SW 1271 (cell line): ENCODE measurements at places on chromosomes 13 and 19.
A peak's percentile ranks its signal among the peaks of the same experiment; 100 is the strongest.

DNA sequence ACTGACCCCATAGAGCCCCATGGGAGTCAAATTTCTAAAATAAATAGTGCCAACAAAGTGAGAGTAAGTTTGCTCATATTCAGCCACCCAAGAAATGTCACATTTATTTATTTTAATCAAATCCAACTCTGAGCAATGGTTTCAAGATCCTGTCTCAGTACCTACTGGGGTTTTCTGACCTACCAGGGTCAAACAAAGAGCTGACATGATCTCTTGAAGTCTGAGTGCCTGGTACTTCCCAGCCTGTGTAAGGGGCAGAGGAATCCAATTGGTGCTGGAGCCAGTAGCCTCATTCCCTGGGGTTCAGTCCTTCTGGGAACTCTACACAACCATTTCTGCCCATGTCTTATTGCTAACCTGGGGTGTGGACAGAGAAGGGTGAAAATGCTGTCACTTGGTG, 104.6 kb upstream of the SERP2 start:
- DNase-seq, result no peak

- no peak for DNase-seq
Observed at GRCh38 chr19:31601855-31602254, 252.6 kb upstream of the TSHZ3 start.

DNA sequence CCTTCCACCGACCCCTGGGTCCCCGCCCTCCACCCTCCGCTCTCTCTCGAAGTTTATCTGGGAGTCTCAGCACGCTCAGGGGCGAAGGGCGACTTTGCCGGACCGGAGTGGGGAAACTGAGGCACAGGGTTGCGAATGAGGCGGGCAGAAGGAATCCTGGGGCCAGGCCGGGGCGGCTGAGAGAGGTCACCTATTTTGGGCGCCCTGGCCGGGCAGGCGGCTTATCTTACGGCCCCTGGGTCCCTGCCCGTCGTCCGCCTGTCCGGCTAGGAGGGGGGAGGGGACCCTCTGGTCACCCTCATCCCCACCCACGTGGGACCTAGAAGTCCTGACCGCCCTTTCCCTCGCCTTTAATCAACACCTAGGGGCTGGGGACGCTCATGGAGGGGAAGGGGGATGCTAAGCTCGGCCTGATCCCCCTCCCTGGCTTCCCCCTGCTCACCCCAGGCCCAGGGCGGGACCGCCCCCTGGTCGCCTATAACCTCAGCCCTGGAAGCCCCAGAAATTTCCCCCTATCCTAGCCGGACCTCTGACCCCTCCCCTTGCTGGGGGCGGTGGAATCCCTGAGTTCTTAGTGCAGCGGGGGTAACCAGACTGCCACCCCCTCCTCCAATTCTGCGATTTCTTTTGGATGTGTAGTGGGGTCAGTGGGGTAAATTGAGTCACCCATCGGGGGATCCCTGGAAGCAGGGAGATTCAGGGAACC, 556 bp downstream of the TRIP10 start:
- DNase-seq, result no peak

GRCh38 chr19:46616631-46617322, 8.1 kb downstream of the PTGIR start:
- peak; percentile 24 for DNase-seq

DNA sequence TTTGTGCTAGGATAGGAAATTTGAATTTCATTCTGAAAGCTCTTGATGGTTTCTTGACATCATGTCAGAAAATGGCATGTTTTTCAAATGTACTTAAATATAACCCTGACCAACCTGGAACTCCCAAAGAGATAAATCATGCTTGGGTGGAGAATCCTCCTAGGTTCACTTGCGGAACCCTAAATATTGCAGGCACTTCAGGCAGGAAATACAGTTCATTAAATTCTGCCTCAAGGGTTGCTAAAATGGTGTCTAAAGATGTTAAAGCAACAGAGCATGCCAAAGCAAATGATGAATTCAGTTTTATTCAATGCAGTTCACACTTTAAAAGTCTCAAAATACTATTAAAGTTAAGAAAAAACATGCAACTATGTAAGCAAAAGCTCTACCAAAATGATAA, 415.9 kb downstream of the SLITRK6 start:
- no peak for DNase-seq

- no peak for DNase-seq
Observed at GRCh38 chr13:27792393-27793218, at the start of gene GSX1. Gene GSX1 (plus strand): TSS chr13:27792483. CDS start chr13:27792691, 208 bp downstream.

GRCh38 chr13:98450026-98450425, 126.9 kb downstream of the STK24 start:
- DNase-seq, result no peak

- no peak for DNase-seq
Observed at GRCh38 chr13:26680123-26680450, 80.5 kb downstream of the GPR12 start.

DNA sequence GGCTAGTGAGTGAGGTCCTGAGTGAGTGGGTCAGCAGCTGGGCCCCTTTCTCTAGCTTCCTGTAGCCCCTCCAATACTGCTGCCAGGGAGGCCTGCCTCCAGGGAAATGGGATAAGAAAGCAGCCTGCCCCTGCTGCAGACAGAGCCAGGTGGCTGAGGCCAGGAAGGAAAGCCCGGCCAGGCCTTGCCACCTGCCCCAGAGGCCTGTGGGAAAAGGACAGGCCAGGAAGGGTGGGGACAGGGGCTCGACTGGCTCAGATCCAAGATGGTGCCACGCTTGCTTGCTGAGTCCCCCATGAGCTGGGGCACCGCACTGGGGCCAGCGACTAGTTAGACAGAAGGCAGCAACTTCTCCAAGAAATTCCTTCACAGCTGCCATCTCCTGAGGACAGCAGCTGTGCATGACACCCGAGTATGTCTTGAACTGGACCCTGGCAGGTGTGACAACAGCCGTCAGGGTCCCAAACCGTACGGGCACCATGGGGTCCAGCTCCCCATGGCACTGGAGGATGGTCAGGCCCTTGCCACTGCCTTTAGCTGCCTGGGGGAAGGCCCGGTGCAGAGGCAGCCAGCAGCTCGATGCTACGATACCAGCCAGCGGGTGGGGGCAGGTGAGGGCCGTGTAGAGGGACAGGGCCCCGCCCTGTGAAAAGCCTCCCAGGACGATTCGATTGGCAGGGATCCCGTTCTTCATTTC, 5.1 kb upstream of the PRR36 start:
- DNase-seq, result no peak

- DNase-seq, result no peak
Observed at GRCh38 chr19:20078581-20079031, 806 bp downstream of the ZNF90 start.

DNA sequence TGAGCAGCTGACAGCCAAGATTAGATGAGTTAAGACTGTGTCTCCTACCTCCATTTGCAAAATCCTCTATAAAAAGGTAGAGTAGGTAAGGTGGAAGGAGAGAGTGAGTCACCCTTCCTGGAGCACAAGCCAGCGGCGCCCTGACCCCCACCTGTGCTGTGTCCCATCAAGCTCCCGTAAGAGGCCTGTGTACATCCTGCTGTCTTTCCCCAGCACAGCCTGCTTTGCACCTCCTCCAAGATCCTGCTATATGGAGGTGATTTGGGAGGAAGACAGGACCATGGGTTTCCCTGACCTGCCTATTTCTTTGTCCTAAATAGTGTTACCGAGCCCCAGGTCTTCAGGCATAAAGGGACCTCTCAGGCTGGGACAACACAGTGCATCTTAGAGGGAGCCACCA, 62.3 kb upstream of the UQCRFS1 start:
- no peak for DNase-seq

DNA sequence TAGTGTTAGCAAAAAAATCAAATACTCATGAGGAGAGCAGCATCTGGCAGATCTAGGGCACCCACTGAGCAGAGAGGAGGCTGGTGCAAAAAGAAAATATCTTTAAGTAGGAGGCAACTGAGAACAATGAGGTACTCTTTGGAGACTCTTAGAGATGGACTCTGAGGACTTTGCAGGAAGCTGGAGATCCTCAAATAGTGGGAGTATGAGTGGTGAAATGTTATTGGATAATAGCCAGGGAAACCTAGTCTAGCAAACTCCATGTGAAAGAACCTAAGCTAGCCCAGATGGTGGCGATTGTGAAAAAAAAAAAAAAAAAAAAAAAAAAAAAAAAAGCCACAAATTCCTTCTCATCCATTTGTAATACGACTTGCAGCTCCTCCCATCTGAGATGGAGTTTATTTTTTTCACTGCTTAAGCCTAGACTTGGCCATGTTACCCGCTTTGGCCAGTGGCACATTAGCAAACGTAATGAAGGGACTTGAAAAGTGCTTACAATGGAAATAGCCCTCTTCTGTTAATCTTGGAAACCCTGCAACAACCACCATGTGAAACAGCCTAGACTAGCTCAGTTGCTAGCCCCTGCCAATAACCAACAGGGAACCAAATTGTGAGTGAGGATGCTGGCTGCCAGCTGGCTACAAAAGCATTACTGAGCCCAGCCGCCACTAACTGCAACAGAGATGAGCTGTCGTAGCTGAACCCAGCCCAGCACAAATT, 476.2 kb downstream of the KLF12 start:
- DNase-seq, result no peak

DNA sequence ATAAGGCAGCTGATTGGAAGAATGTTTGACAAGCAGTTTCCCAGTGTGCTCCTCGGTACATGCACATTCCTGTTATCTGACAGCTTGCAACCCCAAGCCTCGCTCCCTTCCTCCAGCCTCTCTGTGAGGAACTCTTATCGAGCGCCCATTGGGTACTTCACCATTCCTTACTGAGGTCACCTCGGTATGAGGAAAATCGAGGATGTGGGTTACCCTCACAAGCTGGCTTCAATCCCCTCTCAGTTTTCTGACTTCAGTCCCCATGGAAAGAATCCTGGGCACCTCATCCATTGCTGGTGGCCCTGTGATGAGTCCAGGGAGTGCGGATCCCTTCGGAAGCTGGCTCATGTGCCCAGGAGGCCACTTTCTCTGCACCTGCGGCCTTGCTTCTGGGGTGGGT, 17.3 kb downstream of the TEX29 start:
- DNase-seq, result no peak

DNA sequence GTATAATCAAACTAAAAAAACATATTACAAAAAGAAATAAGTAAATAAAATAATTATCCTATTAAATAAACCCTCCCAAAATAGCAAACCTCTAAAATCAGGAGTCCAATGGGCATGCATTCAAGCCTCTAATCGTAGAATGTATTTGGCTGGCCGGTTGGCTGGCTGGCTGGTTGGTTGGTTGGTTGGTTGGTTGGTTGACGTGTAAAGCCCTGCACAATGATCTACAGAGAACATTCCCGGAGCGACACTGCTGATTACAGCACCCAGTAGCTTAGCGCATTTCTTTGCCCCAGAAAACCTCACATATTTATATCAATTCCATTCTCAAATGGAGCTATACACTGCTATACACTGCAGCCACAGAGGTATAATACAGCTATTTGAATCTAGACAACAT, 65.6 kb downstream of the SACS start:
- no peak for DNase-seq

- DNase-seq, result no peak
Observed at GRCh38 chr13:73039201-73040108, 19.4 kb upstream of the KLF5 start.

- DNase-seq, result no peak
Observed at GRCh38 chr19:7961920-7962626, 18.6 kb upstream of the TIMM44 start.

GRCh38 chr19:50801107-50801506, 10.9 kb downstream of the ACP4 start:
- no peak for DNase-seq

DNA sequence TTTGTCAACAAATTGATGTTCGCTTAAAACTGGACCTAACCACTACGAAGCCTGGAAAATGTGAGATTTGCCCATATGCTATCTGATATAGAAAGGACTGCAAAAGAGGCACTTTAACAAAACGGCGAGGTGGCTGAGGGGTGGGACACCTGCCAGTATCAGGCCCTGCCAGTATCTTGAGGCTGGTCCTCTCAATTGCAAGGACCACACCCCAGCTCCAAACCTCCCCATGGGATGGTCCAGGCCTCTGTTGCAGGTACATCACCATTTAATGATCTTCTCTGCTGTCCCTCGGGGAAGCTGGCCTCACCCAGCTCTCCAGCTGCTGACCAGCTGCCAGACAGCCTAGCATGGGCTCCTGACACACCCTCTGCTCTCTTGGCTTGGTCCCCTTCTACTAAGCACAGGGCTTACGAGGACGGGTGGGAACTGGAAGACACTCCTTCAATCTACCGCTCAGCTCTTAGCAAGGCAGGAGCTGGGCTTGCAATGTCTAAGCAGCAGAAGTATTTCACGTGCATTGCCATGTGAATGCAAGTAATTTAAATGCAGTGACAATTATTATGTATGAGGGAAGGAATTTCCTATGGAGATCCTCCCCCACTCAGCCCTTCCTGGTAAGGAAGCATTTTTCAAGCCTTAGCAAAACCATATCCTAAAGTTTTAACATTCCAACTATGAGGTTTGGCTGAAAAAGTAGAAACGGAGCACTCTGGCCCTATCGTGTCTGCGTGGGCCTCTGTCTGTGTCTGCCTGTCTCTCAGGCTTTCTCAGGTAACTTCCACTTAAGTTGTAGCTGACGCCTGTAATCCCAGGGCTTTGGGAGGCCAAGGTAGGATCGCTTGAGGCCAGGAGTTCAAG, 63.9 kb downstream of the LATS2 start:
- DNase-seq, result peak; percentile 12

DNA sequence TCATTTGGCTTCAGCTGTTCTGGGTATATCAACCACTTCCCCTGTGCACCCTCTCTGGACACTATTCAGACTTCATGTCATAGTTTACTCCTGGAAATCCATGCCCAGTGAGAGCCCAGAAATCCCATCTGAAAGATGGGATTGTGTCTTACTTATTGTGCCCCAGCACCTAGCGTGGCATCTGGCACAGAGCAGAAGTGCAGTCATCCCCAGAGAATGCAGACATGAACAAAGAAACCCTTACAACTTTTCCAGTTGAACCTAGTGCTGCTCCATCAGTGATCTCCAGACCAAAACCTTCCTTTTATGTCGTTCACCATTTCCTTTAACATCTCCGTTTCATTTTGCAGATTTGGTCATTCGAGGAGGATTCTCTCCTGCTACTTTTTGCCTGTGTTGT, 60.6 kb downstream of the MBNL2 start:
- no peak for DNase-seq

DNA sequence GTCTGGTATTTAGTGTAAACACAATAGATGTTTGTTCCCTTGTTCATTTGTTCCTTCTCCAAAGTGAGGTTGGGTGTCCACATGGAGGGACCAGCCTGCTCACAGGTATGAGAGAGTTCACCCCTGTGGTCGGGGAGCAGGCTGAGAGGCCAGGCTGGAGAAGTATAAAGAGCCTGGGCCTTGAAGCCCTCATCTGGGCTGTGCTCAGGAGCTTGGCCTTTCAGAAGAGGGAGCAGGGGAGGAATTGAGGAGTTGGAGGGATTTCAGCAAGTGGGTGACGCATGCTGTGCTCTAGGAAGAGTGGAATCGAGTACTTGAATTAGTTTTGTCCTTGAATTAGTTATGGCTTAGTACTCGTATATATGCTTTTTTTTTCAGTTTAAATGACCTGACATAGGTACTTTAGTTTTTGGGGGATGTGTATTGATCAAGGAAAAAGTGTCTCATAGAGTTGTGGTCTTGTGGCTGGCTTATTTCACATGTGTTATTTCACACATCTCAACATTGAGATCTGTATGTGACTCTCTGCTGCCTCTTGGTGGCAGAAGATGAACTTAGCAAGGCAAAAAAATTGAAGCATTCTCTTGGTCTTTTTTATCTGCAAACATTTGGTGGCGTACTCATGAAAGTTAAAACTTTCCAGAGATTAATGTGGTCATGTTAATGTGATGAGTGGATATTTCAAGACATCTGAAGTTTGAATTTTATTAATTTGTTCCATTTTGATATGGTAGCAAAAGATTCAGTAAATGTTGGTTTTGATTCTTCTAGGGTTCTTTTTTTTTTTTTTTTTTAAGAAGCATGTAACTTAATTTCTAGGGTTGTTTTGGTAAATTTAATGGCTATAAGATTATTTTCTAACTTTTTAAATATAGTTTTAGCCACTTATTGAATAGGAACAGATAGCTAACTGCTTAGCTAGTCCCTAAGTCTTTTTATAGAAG, 54.3 kb downstream of the SLAIN1 start:
- DNase-seq, result no peak
